ENCODE measurements at places on chromosomes 2 and 18.

GRCh38 chr2:232321156-232321816 lies 57.3 kb upstream of the ALPP start:
- DNase-seq = peak; percentile 78

GRCh38 chr2:10534514-10535250 lies 86.6 kb upstream of the ODC1 start:
- no peak for DNase-seq

GRCh38 chr2:170461889-170462288 lies 253.2 kb upstream of the SP5 start:
- no peak for DNase-seq

GRCh38 chr2:157831573-157832315 lies 44.4 kb downstream of the ACVR1 start:
- DNase-seq = no peak

DNA sequence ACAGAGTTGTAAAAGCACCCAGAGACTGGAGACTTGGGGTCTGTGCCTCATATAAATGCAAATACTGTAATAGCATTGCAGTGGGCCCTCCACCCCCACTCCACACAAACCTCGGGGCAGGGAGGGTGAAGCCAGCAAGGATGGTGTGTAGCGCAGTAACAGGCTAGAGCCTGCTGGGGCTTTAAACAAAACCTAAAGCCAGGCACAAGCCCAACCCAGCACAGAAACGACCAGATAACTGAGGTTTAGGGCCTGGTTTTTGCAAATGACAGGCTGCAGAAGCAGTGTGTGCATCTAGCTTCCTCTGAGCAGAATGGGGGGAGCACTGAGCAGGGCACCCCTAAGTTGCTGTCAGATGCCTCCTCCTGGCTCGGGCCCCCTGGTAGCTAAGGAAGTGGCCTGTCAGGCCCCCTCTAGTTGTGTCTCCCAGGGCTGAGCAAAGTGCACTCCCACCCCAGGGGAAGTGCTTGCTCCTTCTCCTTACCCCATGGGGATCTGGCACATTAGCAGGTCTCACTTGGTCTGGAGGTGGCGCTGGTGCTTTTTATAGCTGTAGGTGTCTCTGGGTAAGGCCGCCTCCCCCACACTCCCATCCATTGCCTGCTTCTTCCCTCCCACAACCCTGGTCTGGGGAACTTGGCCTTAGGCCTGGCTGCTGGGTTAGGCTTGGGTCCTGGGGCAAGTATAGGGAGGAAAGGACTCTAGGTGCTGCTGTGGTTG lies 135.1 kb downstream of the CELF4 start:
- no peak for DNase-seq

GRCh38 chr2:28366496-28367282 lies 26.0 kb upstream of the FOSL2 start:
- DNase-seq = peak; percentile 59

GRCh38 chr2:174561972-174562370 lies 35.6 kb downstream of the WIPF1 start:
- no peak for DNase-seq

DNA sequence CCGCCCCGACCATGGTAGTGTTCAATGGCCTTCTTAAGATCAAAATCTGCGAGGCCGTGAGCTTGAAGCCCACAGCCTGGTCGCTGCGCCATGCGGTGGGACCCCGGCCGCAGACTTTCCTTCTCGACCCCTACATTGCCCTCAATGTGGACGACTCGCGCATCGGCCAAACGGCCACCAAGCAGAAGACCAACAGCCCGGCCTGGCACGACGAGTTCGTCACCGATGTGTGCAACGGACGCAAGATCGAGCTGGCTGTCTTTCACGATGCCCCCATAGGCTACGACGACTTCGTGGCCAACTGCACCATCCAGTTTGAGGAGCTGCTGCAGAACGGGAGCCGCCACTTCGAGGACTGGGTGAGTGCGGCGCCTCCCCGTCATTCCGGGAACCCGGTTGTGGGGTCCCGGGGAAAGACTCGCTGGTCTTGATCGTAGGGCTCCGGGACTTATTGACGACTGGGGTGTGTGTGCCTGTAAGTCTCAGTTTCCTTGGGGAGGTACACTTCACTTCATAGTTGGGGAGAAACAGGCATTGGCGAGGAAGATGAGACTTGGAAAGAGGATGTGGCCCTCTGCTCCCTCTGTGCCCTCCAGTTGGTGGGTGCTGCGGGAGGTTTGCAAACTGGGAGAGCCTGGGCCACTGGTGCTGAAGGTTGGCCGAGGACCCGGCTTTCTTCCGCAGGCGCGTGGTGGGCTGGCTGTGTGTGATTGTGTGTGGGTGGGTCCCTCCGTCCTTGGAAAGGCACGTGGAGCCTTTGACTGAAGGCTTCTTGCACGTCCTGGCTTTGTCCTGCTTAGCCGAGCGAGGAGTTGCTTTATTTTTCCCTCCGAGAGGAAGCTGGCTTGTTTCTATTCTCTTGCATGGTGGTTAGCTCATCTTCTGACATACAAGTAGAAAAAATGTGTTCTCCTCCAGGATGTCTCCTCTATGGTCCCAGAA lies 886 bp downstream of the PRKCE start:
- peak; percentile 22 for DNase-seq
